ENCODE measurements at places on chromosomes 1 and 21.

DNA sequence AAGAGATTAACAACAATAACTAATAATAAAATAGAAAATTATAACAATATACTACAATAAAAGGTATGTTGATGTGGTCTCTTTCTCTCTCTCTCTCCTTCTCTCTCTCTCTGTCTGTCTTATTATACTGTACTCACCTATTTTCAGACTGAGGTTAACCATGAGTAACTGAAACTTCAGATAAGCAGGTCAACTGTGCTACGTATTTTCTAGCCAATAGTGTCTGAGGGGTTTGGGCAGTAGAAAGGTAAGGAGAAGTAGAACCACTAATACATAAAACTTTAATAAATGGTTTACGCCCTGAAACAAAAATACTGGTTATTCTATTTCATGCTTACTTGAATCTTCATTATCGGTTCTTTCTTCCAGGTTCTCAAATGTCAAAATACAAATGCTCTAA is 71.0 kb upstream of the LRRC53 start:
- no peak for DNase-seq

- DNase-seq: no peak
Observed at GRCh38 chr1:192577145-192578140, 1.9 kb downstream of the RGS1 start.

- no peak for DNase-seq
Observed at GRCh38 chr1:186958520-186958919, 129.8 kb downstream of the PLA2G4A start.

- no peak for DNase-seq
Observed at GRCh38 chr21:37945036-37945435, 28.8 kb upstream of the KCNJ6 start.

GRCh38 chr1:115545791-115546733 is 95.7 kb upstream of the VANGL1 start:
- DNase-seq: peak; percentile 88

DNA sequence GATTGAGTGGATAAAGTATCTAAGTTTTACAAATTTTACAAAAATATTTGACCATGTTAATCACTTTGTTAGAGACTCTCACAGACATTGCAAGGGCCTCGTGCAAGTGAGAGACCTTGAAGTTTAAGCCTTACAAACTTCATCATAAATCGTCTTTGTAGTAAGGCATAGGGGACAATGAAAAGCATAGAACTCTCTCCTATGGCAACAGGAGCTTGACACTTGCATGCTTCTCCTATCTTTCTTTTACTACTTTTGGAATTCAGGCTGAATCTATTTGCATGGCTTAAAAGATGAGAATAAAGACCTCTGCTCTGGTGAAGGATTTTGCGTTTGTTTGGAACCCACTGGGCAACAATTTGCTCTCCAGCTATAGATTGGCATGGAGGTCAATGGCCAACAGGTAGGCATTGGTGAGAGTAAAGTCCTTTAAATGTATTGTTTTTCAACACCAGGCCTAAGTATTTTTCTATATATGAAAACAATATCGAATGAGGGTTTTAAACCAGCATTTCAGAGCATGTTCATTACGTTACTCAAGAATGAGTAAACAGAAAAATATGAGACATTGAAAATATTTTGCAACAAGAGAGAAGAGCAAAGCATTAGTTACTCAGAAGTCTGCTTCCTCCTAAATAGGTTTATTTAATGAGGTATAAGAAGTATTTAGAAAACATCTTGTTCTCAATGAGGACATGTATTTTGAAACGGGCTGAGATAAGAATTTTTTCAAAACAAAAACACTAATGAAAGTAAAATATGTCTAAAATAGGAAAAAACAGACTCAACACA is 192.2 kb downstream of the TGFB2 start:
- DNase-seq: peak; percentile 52

GRCh38 chr1:183218971-183219615 is 33.0 kb downstream of the LAMC2 start:
- DNase-seq: peak; percentile 89

Measured in umbilical cord (tissue), 2 donors.